K562 (cell line): ENCODE measurements at places on chromosomes 6 and 20. TPM values are rescaled to one million over a fixed set of nuclear protein-coding genes. Genes with fewer than 3 reads are reported as not detected.
A peak's percentile ranks its signal among the peaks of the same experiment; 100 is the strongest.

GRCh38 chr6:47165918-47166317 is 123.8 kb upstream of the ADGRF1 start:
- H3K27me3 ChIP-seq = no peaks in the 10 kb centered on the region
- H3K27ac ChIP-seq = no peak overlapping the region
- H3K36me3 ChIP-seq = no peaks in the 10 kb centered on the region
- no peaks in the 10 kb centered on the region for H3K4me1 ChIP-seq
- no peak for DNase-seq
- no peak overlapping the region for H3K4me3 ChIP-seq

DNA sequence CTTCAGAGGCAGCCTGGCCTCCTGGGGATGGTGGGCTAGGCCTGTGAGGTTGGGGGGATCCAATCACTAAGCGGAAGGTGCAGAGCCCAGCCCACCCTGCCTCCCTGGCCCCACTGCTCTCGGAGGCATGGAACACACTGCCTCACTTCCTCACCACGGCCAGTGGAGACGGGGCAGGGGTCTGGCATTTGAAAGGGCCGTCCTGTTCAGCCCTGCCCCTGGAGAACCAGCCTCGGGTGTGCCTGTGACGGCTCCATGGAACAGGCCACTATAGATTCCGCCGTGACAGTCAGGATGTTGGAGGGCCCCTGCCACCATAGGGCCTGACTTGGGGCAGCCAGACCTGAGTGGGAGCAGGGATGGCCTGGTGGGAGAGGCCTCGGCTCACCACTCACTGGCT is 110.2 kb downstream of the DACT2 start:
- H3K4me1 ChIP-seq = peaks cover 4% of the 10 kb centered on the region
- H3K27ac ChIP-seq = no peak overlapping the region

DNA sequence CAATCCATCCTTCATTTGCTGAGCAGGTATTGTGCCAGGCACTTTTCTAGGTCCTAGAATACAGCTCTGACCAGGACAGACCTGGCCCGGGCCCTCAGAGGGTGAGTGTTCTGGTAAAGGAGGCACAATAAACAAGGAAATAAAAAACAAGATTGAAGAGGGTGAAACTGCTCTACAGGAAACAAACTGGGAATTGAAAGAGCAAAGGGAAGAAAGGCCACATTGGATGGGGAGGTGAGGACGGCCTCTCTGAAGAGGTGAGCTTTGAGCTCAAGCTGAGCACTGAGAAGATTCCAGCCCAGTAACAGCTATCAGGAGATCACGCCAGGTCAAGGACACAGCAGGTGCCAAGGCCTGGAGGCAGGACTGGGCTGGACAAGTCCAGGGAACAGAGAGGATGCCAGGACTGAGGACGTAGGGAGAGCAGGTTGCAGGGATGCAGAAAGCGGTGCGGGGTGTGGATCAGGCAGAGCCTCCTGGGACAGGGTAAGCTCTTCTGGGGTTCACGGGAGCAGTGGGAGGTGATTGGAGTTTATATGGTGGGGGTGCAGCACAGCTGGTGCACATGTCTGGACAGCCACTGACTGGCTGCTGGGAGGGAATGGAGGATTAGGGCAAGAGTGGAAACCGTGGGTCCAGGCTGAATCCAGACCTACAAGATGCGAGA is 433.3 kb downstream of the PREX1 start:
- no peak overlapping the region for H3K27ac ChIP-seq
- no peaks in the 10 kb centered on the region for H3K4me1 ChIP-seq
- H3K27me3 ChIP-seq = no peaks in the 10 kb centered on the region

DNA sequence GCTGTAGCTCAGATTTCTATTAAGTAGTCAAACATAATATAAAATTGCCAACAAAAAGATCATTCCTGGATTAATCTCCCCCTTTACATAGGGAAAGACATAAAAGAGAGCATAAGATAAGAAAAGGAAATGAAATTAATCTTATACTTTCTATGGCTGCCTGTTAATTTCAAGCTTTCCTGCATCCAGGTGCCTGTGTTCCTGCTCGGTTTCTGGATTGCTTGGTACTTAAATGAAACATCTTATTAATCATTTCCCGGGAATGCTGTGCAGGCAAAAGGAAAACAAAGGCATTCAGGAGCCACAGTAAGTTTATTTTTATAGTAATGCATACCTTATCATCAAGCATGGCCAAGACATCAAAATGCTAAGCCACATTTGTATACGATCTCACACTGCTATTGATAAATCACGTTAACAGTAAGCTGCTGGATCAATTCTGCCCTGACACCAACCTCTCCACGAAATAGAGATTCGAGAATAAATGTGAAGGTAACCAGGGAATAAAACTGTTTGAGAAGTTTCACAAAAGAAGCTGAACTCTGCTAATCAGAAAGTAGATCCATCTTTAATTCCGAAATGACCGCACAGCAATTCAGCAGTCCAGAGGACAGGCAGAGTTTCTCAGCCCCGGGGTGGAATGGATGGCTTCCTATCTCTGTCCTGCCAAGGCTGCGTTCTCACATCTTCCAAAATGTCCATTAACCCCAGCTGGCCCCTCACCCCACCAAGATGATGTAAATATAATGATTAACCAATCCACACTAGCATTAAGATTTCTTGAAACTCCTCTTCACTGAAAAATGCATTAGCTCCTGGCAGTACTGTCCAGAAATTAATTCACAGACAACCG is 32.6 kb upstream of the APCDD1L start:
- no peaks in the 10 kb centered on the region for H3K36me3 ChIP-seq
- DNase-seq = no peak
- H3K27me3 ChIP-seq = peaks cover 25% of the 10 kb centered on the region

DNA sequence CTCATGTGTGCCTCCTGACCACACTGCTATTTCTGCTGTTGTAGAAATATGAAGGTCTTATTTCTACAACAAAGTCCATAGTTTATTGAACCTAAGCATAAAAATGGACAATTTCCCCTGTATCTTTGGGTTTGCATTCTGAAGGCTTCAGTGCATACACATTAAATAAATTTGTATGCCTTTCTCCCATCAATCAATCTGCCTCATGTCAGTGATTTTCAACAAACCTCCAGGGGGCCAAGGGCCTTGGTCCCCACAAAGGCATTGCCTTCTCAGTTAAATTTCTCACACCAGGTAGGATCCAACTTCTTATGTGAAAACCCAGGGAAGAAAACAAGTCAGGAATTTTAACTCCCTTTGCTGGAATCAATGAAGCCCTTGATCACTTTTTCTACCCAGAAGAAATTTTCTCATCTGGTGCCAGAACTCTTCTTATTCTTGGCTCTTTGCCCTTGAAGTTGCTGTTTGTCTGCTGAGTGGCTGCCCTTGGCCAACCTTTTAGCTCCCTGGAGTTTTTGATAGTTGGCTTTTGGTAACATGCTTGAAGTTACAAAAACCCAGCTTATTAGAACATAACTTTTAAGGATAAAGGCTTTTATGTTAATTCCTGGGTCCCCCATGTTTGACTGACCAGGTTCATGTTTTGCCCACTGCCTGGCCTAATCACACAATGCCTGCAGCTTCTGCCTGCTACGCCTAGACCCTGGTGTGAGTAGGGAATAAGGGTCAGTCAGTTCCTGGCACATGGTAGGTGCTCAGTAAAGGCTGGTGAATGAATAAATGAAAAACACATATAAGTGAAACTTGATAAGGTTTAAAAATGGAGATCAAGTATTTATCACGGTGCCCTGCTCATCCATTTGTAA is 37.0 kb downstream of the SHLD1 start:
- no peak overlapping the region for H3K4me3 ChIP-seq
- H3K27me3 ChIP-seq = no peaks in the 10 kb centered on the region
- peaks cover 23% of the 10 kb centered on the region; the same call in 2 of the 3 replicates for H3K4me1 ChIP-seq
- H3K36me3 ChIP-seq = peaks cover 3% of the 10 kb centered on the region; the same call in 1 of the 3 replicates

GRCh38 chr6:7108964-7109836 is 1.4 kb downstream of the RREB1 start:
- peaks cover 50% of the 10 kb centered on the region for H3K4me1 ChIP-seq
- H3K4me3 ChIP-seq = peak overlapping the region; percentile 64
- H3K27me3 ChIP-seq = no peaks in the 10 kb centered on the region
- DNase-seq = peak; percentile 52
- peak overlapping the region; percentile 92 for H3K27ac ChIP-seq

DNA sequence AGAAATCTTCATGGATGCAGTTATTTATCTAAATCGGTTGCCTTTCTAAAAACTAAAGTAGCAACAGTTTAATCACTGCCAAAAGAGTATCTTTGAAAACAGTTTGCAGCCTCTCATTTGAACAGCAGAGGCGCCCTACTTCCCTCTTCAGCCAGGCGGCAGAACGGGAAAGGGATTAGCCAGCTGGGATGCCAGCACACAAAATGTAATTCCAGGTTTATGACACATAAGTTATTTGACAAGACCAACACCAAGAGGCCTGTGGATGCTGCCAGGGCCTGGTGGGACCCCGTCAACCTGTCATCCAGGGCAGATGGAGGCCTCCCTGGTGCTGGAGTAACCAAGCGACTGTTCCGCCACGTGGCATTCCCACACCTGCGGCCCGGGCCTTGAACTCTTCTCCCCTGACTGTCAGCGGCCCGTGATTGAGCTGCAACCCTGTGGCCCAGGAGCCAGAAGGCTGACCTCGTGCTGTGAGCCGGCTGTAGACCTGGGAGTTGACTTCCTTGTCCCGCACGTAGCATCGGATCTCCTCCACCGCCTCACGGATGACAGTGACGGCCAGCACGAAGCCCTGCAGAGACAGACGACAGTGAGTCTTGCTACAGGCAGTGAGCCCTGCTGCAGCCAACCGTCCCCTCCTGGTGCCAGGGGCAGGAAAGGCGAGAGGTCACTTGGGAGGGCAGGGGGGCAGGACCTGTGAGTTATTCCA is 55.5 kb downstream of the ATP9A start:
- no peak overlapping the region for H3K27ac ChIP-seq
- peaks cover 21% of the 10 kb centered on the region for H3K27me3 ChIP-seq
- DNase-seq = no peak

DNA sequence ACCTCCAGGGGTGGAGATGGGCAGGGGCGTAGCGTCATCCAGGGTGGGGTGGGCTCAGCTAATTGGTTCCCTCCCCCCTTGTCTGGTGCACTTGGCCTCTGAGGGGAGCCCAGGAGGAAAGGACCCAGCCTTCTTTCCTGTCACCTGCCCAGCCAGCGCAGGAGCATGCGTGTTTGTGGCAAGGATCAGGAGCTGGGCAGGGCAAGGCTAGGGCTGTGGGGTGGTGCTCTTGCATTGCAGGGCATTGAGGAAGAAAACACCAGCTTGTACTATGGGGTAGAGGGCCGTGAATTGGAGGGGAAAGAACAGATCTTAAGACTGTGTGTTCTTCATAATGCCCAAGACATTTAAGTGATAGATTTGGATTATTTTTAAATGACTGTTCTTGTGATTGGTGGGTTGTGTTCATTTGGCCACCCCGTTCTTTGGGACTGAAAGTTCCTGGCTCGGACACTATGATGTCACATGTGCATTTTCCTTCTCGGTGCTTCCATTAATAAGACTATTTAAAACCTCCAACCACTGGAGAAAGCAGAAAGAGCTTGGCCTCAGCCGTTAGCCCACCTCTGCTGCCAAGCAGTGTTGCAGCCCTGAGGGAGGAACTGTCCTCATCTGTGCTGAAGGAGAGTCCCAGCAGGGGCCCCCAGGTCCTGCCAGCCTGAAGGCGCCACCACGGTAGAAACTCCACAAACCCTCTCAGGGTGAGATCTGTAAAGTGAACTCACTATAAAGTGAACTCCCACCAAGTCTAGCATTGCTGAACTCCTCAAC is 136.2 kb upstream of the INSM1 start:
- H3K36me3 ChIP-seq = no peaks in the 10 kb centered on the region
- H3K27ac ChIP-seq = no peak overlapping the region
- no peak for DNase-seq
- no peak overlapping the region for H3K4me3 ChIP-seq
- H3K4me1 ChIP-seq = no peaks in the 10 kb centered on the region

DNA sequence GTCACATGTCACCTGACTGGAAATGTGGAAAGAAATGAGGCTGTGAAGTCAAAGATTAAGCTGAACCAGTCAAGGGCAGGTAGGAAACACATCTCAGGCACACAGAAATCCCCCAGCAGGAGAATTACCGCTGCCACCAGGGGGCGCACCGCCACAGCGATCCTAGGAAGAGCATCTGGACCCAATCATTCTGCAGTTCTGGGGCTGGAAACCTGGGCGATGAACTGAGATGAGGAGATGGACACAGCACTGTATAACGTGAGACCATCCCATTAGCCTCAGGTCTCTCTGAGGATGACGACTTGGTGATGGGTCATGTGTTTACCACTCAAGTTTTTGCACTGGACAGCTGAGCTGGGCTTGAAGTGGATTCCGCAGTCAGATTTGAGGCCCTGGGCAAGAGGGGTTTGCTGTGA is 6.5 kb upstream of the SLC24A3 start:
- no peaks in the 10 kb centered on the region for H3K4me1 ChIP-seq
- peak; percentile 56 for DNase-seq
- no peaks in the 10 kb centered on the region for H3K27me3 ChIP-seq
- H3K27ac ChIP-seq = no peak overlapping the region

FAM8A1 gene
- 15.1 and 15.3 TPM in 2 replicates for total RNA-seq

LHFPL5 gene
- not detected in 2 replicates for total RNA-seq
